ENCODE measurements at places on chromosomes 7 and 10. TPM values are rescaled to one million over a fixed set of nuclear protein-coding genes. Genes with fewer than 3 reads are reported as not detected.

Gene ACBD7
- 11.8 TPM for total RNA-seq

Gene ZPBP
- not detected for total RNA-seq

Gene DPYSL4
- total RNA-seq: 39.3 TPM

Gene NPY4R
- total RNA-seq: under 0.01 TPM

Gene NRF1
- 21.4 TPM for total RNA-seq

Gene PON1
- not detected for total RNA-seq

Gene AZGP1
- total RNA-seq: not detected

Gene HYAL4
- not detected for total RNA-seq

Gene SPDYE5
- not detected for total RNA-seq

Gene BZW2
- 85.6 TPM for total RNA-seq

Gene ZNF365
- total RNA-seq: 16.2 TPM

Gene UBN2
- 18.9 TPM for total RNA-seq

Gene ZNF680
- total RNA-seq: 45.5 TPM

Gene MINDY4
- total RNA-seq: 2.7 TPM

Gene SFTPA1
- total RNA-seq: not detected

Gene PAXIP1
- 7.9 TPM for total RNA-seq

Gene MSS51
- 1.7 TPM for total RNA-seq

Gene ZNF117
- 40.8 TPM for total RNA-seq

Gene PROSER2
- total RNA-seq: 0.98 TPM

Gene IFIT1B
- 0.49 TPM for total RNA-seq

Gene FAM25C
- total RNA-seq: not detected

Gene IDI2
- not detected for total RNA-seq

Gene MYH16
- total RNA-seq: not detected

Gene LIPJ
- total RNA-seq: 0.74 TPM
